Mesothelial cell of epicardium (in vitro differentiated cells): ENCODE measurements at places on chromosomes 3 and 15. TPM values are rescaled to one million over a fixed set of nuclear protein-coding genes. Genes with fewer than 3 reads are reported as not detected.

ISLR2 gene
- total RNA-seq: 1.3 to 1.9 TPM (median 1.4 TPM) in 3 replicates

- DNase-seq: no peak
Observed at GRCh38 chr15:51263116-51263515, 75.3 kb downstream of the CYP19A1 start.

PRRT3 gene
- total RNA-seq: 8.2 to 9.2 TPM (median 8.3 TPM) in 3 replicates

DNA sequence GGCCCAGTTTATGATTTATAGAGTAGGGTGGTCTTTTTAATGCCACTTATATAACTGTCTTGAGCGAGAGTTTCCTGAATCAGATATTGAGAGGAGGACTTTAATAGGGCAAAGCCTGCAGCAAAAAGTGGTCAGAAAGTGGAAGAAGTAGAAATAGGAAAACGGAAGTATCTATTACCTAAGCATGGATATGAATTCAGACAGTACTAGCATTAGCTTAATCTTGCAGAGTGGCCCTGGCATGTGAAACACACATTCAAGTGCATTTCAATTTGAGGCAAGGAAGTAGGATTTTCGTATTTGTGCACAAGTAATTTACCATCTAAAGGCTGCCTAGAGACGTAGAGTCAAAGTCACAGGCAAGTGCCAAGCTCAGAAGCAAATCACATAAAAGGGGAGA lies 622.3 kb downstream of the DIPK2A start:
- DNase-seq: no peak

DNA sequence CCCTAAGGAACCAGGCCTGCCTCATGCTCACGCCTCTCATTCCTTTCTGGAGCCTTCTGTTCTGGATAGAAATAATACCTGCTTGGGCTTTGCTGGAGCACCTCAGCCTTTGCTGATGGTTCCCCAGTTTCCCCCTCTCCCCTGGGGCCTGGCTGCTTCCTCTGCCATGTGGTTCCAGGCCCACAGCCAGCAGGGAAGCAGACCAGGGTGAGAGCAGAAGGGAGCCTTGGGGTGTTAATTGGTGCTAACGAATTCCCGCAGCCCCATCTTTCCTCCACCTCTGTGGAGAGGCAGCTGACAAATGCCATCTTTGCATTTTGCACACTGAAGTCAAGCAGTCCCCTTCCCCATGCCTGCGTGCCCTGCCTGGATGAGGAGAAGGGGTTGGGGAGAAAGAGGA lies 13.1 kb upstream of the CORO2B start:
- DNase-seq: no peak

DNA sequence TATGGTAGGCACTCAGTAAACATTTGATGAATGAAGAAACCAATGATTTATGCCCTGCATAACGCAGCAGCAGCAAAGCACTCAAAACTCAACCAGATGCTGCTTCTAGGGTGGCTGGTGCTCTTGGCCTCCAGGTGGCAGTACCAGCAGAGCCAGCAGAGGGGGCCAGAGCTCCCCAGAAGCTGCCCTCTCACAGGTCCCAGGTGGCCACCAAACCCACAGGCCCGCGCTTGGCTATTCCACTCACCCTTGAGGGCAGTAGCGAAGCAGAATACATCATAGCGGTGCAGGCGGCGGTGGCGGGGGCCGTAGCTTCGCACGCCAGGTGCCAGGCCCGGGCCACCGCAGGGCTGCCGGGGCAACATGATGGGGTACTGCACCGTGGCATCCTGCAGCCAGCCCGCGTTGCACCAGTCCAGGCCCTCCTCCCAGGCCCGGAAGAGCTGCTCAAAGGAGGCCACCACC lies 16.6 kb downstream of the HAPLN3 start:
- DNase-seq: peak; percentile 52

- no peak for DNase-seq
Observed at GRCh38 chr15:36161771-36162212, 417.6 kb upstream of the CDIN1 start.

DNA sequence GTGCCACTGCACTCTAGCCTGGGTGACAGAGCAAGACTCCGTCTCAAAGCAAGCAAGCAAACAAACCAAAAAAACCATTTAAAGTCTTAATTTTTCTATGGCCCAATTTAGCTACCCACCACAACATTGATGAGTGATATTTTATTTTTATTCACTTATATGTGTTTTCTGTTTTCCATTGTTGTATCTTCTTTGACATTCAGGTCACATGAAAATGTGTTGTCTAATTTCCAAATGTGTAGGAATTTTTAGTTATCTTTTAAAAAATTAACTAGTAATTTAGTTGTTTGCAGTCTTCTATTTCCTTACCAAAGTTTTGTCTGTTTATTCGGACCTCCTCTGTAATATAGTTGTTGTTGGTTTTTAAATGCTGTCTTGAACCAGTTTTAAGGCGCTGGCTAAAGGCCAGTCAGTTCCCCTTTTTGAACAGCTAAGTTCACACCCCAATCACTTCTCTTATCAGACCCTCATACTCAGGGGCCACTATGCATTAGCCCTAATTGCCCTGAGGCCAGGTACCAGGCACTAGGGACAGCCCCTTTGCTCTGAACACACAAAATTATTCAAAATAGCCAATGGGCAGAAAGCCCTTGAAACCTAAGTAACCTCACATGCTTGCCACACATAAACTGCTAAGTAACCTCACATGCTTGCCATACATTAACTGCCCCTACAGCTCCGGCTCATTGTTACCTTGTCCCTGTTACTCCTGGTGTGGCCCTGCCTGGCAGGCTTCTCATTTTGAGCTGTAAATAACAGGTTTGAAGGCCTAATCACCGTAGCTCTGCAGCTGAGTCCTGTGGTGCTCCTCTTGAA lies 4.3 kb upstream of the CCR4 start:
- DNase-seq: no peak

GABRA5 gene
- total RNA-seq: 0.11 to 0.49 TPM (median 0.45 TPM) in 3 replicates

CRYGS gene
- 4.0 to 4.5 TPM (median 4.4 TPM) in 3 replicates for total RNA-seq

DNA sequence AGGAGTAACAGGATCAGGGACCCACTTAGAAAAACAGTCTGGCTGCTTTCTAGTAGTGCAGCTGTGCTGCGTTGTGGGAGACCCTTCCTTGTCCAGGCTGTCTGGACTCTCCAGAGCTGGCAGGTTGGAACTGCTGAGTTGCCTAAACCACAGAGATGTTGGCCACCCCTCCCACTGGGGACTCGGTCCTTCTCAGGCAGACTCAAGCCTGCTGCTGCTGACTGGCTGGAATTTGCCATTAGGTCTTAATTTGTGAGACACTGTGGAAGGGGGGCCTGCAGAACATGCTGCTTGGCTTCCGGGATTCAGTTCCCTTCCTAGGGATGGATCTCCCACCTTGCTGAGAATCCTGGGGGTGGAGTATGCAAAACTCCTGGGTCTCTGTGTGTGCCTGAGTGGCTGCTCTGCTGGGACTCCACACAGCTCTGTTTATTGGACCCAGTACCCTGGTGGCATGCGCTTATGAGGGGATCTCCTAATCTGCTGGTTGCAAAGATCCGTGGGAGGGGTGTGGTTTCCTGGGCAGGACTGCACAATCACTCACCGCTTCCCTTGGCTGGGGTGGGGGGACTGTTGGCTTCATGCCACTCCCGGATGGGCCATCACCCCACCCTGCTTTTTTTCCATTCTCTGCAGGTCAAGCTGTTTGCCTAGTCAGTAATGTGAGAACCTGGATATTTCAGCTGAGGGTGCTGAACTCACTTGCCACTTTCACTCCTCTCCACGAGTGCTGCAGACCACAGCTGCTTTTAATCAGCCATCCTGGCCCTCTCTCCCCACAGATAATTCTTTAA lies 150.5 kb downstream of the CFAP20DC start:
- no peak for DNase-seq

- DNase-seq: no peak
Observed at GRCh38 chr3:55631766-55632331, 144.7 kb upstream of the WNT5A start.

GRCh38 chr3:23017801-23018200 lies 185.3 kb upstream of the UBE2E2 start:
- no peak for DNase-seq

DNA sequence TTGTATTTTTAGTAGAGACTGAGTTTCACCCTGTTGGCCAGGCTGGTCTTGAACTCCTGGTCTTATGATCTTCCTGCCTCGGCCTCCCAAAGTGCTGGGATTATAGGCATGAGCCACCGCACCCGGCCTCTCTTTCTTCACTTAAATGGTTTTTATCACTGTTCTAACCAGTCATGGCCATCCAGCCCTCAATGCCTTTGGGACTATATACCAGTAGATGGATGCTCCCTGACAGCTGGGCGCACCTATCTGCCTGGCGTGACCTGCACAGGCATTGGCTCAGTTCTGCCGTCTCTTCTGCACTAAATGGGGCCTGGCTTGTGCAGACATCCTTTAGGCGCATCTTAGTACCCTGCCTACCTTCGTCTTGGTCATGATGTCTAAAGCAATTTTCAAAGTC lies 233.4 kb downstream of the ADAMTS17 start:
- DNase-seq: no peak

EXOG gene
- 17.4 to 19.5 TPM (median 18.6 TPM) in 3 replicates for total RNA-seq

THAP10 gene
- total RNA-seq: 2.3 to 3.6 TPM (median 2.9 TPM) in 3 replicates

GRCh38 chr3:143237077-143237627 lies 117.6 kb downstream of the CHST2 start:
- DNase-seq: no peak

DNA sequence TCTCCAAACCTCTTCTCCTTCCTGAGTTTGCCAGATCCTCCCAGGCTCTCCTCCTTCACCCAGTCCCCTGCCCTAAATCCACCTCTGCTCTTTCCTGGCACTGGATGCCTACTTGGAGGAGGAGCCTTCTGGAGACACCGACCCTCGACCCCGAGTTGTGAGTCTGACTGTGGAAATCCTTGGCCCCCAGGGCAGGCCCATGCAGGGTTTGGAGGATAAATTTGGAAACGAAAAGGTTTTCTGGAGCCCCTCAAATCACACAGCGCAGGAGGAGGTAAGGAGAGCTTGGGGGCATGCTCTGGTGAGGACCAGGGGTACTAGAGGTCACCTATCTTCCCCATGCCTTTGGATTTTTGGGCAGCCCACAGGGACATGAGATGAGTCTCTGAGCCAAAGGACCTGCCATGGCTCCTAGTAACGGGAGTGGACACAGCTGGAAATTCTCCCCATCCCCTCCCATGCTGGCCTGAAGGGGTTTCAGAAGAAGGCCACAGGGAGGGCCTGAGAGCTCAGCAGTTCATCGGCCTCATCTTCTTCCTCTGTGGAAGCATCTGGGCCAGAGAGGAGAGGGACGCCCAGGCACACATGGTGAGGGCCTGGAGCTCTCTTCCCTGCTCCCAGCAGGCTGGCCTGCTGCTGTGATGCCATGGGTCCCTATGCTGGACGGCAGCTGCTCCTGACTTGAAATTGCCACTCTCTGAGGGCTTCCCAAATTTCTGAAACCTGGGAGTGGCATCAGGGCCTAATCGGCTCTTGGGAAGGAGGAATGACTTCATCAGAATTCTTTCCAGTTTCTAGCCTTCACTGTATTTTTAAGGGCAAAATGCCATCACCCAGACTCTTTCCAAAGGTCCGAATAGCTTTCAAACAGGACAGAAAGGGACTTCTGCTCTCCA lies 68.6 kb upstream of the ITGA11 start:
- DNase-seq: no peak
